ENCODE measurements at places on chromosomes 4 and X.

GRCh38 chr4:140250989-140251552, 97.1 kb upstream of the MAML3 start:
- H3K27ac ChIP-seq = no peak overlapping the region
- no peak for ATAC-seq
- peaks cover 7% of the 10 kb centered on the region for H3K4me1 ChIP-seq
- H3K4me3 ChIP-seq = no peak overlapping the region

DNA sequence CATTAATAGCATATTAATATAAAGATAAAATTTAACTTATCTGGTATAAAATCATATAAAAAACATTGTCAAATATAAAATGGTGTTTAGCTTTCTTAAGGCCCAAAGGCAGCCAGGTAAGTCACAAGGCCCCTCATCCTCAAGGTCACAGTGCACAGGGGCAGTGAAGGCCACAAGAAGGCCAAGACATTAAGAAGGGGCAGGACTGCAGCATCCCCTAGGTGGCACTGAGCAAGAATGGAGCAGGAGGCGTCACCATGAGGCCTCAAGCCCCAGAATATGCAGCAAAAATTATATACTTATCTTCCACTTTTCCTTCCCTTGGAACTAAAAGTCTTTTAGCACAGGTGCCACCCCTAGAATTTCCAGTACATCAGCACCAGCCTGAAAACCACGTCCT, 49.5 kb upstream of the MAGEA8 start:
- no peak for ATAC-seq
- H3K36me3 ChIP-seq = no peaks in the 10 kb centered on the region
- H3K4me3 ChIP-seq = no peak overlapping the region

- no peaks in the 10 kb centered on the region for H3K36me3 ChIP-seq
- ATAC-seq = no peak
- no peak overlapping the region for H3K4me3 ChIP-seq
- no peak overlapping the region for H3K27ac ChIP-seq
- H3K27me3 ChIP-seq = no peaks in the 10 kb centered on the region
These were observed 9.3 kb downstream of the APOO start for GRCh38 chrX:23898412-23898959.

DNA sequence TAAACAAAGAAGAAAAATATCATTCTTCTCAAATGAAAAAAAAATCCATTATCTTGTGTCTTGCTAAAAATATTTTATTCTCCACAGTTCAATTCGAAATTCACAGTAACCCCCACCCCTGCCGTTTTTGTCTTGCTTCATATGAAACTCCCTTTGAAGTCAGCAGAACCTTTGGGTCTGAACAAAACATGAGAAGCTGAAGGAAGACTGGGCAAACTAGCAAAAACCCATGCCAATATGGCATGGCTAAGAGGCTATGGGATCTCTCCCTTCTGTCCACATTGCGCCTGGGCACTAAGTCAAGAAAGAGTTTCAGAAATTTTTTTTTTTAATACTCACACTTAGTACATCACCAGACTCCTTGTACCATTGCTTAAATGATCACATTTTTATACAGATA, 136.0 kb upstream of the SMIM31 start:
- peaks cover 7% of the 10 kb centered on the region for H3K4me1 ChIP-seq
- no peak overlapping the region for H3K27ac ChIP-seq
- H3K27me3 ChIP-seq = no peaks in the 10 kb centered on the region
- H3K36me3 ChIP-seq = no peaks in the 10 kb centered on the region
- no peak overlapping the region for H3K4me3 ChIP-seq
- ATAC-seq = no peak

- no peak overlapping the region for H3K27ac ChIP-seq
- H3K4me3 ChIP-seq = no peak overlapping the region
- H3K27me3 ChIP-seq = no peaks in the 10 kb centered on the region
- peaks cover 35% of the 10 kb centered on the region for H3K36me3 ChIP-seq
- peaks cover 5% of the 10 kb centered on the region for H3K4me1 ChIP-seq
These were observed 78.3 kb downstream of the PARM1 start for GRCh38 chr4:75011131-75011795.

- H3K4me3 ChIP-seq = no peak overlapping the region
- ATAC-seq = no peak
- peaks cover 11% of the 10 kb centered on the region for H3K27me3 ChIP-seq
These were observed 123.5 kb upstream of the JADE1 start for GRCh38 chr4:128686032-128686465.

DNA sequence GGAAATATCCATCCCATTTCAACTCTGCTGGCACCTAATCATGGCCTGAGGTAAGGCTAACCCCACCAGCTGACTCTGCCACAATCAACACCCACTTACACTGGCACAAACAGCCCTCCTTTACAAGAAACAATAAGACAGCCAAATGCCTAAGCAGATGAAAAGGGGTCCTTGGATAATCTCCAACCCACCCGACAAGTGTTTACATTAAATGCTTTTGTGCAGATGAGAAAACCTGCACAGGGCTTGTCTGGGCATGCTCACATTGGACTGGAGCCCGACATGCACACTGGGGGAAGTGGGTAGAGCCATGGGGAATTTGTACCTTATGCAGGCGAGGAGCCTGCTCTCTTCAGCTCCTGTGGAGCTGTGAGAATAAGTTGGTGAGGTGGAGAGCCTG, 138.9 kb upstream of the ITM2A start:
- ATAC-seq = no peak
- no peaks in the 10 kb centered on the region for H3K4me1 ChIP-seq
- H3K4me3 ChIP-seq = no peak overlapping the region
- H3K27ac ChIP-seq = no peak overlapping the region
- no peaks in the 10 kb centered on the region for H3K27me3 ChIP-seq

- no peaks in the 10 kb centered on the region for H3K36me3 ChIP-seq
- no peak overlapping the region for H3K4me3 ChIP-seq
- no peaks in the 10 kb centered on the region for H3K4me1 ChIP-seq
- H3K27me3 ChIP-seq = no peaks in the 10 kb centered on the region
- H3K27ac ChIP-seq = no peak overlapping the region
These were observed 116.6 kb downstream of the SHOX start for GRCh38 chrX:747176-747575.

DNA sequence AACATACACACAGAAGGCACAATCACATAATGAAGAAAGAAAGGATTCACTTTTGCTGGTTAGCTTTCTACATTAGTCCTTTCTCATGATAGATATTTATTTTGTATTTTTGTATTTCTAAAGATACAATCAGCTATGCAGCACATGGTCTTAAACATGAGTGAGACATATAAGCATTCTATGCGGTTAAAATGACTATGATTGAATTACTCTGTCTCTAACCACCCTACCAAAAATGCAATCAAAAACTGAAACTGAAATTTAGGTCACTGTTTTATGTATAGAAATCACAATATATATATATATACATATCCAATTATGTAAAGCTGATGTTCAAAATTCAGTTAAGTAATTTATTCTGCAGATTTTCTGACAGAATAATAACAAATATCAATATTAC, 21.9 kb downstream of the CXXC4 start:
- H3K4me1 ChIP-seq = no peaks in the 10 kb centered on the region
- H3K27ac ChIP-seq = no peak overlapping the region
- no peak for ATAC-seq
- no peaks in the 10 kb centered on the region for H3K36me3 ChIP-seq
- no peak overlapping the region for H3K4me3 ChIP-seq
- no peaks in the 10 kb centered on the region for H3K27me3 ChIP-seq

DNA sequence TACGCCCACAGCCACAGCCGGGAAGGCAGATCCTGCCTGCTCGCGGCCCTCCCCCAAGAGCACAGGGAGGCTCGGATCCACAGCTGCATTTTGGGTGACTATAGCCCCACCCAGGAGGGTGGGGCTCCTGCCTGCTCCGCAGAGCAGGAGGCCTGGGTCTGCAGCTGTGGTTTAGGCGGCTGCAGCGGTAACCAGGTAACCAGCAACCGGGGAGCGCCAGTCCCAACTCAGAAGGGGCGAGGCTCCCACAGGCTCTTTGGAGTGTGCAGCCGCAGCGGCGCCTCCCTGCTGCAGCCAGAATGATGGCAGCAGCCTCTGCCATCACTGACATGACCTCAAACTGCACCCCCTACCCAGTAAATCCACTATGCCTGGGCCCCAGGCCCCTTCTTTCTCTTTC, 148.0 kb upstream of the F9 start:
- no peaks in the 10 kb centered on the region for H3K4me1 ChIP-seq
- no peak for ATAC-seq
- H3K4me3 ChIP-seq = no peak overlapping the region

DNA sequence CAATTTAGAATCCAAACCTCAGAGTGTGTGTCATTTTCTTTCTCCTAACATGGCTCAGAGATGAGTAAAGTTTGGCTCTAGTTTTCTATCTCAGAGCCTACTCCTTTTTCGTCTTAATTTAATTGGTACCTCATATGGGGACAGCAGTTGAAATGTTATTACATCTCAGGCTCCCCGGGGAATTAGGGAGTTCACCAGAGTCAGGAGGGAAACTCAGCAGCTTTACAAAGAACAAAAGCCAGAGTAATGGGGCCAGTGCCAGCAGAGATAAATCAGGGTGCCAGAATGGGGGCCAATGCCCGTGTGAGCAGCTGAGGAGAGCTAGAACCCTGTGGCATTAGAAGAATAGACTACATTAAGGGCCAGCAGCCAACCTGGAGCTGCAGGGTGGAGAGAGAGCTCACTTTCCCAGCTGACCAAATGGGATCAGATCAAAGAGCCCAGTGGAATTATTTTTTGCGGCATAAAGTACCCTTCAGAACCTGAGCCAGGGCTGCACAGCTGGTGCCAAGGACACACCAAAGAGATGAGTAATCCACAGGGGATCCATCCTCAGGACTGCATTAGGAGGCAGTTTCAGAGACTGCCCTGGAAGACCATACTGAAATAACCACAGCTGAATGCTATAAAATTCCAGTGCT, 207.1 kb upstream of the DKK2 start:
- H3K36me3 ChIP-seq = no peaks in the 10 kb centered on the region
- H3K27ac ChIP-seq = no peak overlapping the region
- H3K27me3 ChIP-seq = no peaks in the 10 kb centered on the region
- no peaks in the 10 kb centered on the region for H3K4me1 ChIP-seq
- H3K4me3 ChIP-seq = no peak overlapping the region

- H3K36me3 ChIP-seq = peaks cover 8% of the 10 kb centered on the region
- H3K4me3 ChIP-seq = no peak overlapping the region
- no peaks in the 10 kb centered on the region for H3K4me1 ChIP-seq
These were observed 132.4 kb upstream of the TET2 start for GRCh38 chr4:105014234-105014633.

GRCh38 chr4:148196164-148196563, 246.1 kb downstream of the NR3C2 start:
- no peak for ATAC-seq
- no peak overlapping the region for H3K27ac ChIP-seq
- peaks cover 30% of the 10 kb centered on the region for H3K36me3 ChIP-seq
- H3K27me3 ChIP-seq = no peaks in the 10 kb centered on the region
- no peaks in the 10 kb centered on the region for H3K4me1 ChIP-seq
- H3K4me3 ChIP-seq = no peak overlapping the region

- H3K27ac ChIP-seq = no peak overlapping the region
- no peak for ATAC-seq
- no peaks in the 10 kb centered on the region for H3K27me3 ChIP-seq
- no peaks in the 10 kb centered on the region for H3K36me3 ChIP-seq
- H3K4me3 ChIP-seq = no peak overlapping the region
These were observed 410.6 kb downstream of the IL1RAPL1 start for GRCh38 chrX:28997706-28998463.

- H3K36me3 ChIP-seq = no peaks in the 10 kb centered on the region
- no peaks in the 10 kb centered on the region for H3K4me1 ChIP-seq
- no peak overlapping the region for H3K27ac ChIP-seq
- ATAC-seq = no peak
- H3K27me3 ChIP-seq = peaks cover 33% of the 10 kb centered on the region
These were observed 7.6 kb downstream of the CTAG1A start for GRCh38 chrX:154592505-154592904.

- no peaks in the 10 kb centered on the region for H3K36me3 ChIP-seq
- peaks cover 46% of the 10 kb centered on the region for H3K27me3 ChIP-seq
- no peaks in the 10 kb centered on the region for H3K4me1 ChIP-seq
- peak within 1 kb of the TSS; percentile 36 for H3K4me3 ChIP-seq
- no peak within 1 kb of the TSS for H3K27ac ChIP-seq
These were observed at the start of gene UNC5C for GRCh38 chr4:95548738-95549245. TSS of gene UNC5C (minus strand) at chr4:95548973.

DNA sequence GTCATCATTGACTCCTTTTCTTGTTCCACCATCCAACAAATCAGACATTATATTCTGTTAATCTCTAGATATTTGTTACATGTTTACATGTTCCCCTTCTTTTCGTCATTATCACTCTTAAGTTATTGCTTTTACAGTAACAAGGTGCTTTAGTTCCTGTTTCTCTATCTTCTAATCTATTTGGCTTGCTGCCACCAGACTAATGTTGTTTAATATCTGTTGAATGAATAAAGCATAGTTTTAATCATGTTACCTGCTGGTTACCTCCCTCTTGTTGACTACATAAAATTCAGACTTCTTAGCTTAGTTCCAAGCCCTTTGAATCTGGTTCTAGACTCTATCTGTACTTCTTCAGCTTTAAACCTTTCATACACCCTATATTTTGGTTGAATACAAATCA, 129.8 kb upstream of the TRIM2 start:
- ATAC-seq = no peak
- no peak overlapping the region for H3K4me3 ChIP-seq
- H3K27ac ChIP-seq = peak overlapping the region; percentile 33
- H3K36me3 ChIP-seq = no peaks in the 10 kb centered on the region
- H3K27me3 ChIP-seq = no peaks in the 10 kb centered on the region

- H3K27ac ChIP-seq = no peak overlapping the region
These were observed 10.8 kb downstream of the RAP2C start for GRCh38 chrX:132208422-132208821.

GRCh38 chr4:47053485-47053884, 22.1 kb downstream of the GABRB1 start:
- no peaks in the 10 kb centered on the region for H3K4me1 ChIP-seq
- H3K36me3 ChIP-seq = no peaks in the 10 kb centered on the region
- no peak overlapping the region for H3K27ac ChIP-seq
- H3K27me3 ChIP-seq = peaks cover 7% of the 10 kb centered on the region
- no peak for ATAC-seq

GRCh38 chr4:43564591-43564990, 672.1 kb downstream of the GRXCR1 start:
- no peaks in the 10 kb centered on the region for H3K4me1 ChIP-seq
- H3K36me3 ChIP-seq = no peaks in the 10 kb centered on the region
- H3K4me3 ChIP-seq = no peak overlapping the region
- no peak overlapping the region for H3K27ac ChIP-seq
- ATAC-seq = no peak
- H3K27me3 ChIP-seq = no peaks in the 10 kb centered on the region
